Stimulated activated CD4-positive, alpha-beta T cell treated with anti-CD3 and anti-CD28 coated beads, Interleukin-15, amount 100 ng/mL, for 1 hour (primary cell): ENCODE measurements at places on chromosomes 11 and 22.

DNA sequence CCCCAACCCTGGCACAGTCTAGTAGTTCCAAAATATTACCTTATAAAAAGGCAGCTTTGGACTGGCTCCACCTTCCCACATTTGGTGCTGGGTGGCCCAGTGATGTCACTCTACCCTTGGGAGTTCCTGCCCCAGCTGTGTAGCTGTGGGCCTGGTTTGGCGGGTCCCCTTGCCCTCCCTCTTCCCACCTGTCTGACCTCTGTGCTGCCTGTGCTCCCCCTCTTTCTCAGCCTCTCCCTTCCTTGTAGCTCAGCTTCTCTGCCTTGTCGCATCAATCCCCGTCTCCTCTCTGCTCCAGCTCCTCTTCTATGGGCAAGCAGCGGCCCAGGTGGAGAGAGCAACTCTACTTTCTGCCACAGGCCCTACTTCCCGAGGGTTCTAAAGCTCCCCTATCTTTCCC is 54.6 kb downstream of the CHRDL2 start:
- DNase-seq, result no peak

DNA sequence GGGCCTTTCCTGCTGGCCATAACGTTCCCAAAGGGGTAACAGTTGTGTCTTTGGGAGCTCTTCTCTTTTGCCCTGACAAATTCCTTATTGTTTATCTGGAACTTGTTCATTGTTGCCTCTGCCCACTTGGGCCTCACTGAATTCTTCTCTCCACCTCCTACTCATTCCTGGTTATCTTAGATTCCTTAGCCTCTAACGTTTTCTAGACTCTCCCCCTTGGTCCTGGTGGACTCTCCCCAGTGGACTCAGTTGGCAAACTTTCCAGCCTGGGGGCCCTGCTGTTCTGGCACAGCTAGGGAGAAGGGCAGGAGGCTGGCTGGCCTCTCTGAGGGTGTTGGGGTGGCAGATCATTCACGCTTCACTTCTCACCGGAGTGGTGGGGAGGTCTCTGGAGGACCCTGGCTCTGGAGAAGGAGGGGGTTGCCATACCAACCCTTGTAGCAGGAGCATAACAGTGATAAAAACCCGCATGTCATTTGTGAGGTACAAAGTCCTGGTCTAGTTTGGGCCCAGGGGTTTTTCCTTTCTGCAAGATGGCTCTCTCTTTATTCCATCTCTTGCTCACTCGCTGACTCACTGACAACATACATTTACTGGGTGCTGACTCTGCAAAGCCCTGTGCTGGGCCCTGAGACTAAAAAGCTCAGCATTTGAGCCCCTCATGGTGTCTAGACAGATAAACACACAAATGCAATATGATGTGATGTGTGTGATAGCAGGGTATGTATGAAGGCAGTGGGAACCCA is 39.7 kb downstream of the YWHAH start:
- DNase-seq, result no peak

DNA sequence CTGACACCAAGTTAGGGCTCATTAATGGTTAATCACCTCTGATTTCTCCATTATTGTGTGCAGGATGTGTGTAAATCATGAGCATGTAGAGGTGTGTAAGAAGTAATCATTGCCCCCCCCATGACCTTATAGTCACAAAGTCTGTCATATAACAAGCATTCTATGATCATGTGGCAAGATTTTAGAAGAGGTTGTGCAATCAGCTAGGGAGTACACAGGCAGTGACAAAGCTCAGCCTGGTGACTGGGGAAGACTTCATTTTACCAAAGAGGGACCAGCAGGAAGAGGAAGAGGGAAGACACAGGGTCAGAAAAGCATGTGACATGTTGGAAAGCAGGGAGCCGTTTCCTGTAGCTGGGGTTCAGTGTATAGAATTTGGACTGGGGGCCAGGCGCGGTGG is 176.5 kb upstream of the LARGE1 start:
- no peak for DNase-seq

DNA sequence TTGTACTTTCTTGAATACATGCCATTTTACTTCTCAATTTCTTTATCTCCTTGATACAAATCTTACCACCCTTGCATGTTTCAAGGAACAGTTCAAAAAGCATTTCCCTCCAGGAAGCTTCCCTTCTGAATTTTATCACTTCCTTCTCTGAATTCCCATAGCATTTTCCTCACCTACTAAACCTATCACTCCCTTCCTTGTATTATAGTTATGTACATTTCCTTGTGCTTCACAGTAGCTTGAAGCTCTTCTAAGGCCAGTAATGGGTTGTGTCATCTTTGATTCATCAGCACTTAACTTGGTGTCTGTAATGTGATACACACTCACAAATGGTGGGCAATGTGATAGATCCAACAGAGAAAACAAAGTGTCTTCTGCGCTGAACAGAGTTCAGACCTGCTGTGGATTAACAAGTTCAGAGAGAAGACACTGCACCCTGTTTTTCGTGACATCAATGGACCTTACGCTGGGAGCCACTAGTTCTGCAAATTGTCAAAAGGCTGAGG is 127.5 kb downstream of the CCDC81 start:
- DNase-seq, result no peak

DNA sequence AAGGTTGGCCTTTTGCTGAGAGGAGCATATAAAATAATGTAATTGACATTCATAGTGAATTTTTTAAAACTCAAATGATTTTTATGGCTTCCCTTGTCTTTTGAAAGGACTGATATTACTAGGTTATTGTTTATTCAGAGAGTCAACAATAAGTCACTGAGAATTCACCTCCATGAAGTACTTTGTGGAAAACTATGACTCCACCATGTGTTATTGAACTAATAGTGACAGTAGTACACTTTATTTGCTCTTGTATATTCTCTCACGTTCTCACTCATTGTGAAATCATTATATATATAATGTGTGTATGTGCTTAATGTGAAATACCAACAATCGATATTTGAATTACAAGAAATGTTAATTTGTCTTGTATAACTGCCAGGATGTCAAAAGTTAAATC is 267.4 kb upstream of the CCDC179 start:
- DNase-seq, result no peak

DNA sequence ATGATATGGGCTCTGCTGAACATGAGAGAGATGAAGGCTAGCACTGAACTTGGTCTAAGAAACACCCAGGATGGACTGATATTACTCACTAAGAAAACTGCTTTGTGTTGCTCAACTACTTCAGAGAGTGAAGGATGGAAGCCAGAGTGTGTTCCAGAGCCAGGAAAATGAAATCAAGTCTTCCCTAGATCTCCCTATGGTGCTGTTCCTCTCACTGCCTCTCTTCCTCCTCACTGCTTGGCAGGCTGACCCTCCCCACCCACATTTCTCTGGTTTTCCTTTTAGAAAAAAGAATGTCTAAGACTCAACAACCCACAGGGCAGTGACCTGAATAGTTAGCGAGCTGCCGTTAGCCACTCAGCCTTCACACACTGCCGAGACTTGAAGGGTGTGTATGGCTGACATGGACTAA is 65.6 kb downstream of the CCDC81 start:
- DNase-seq, result no peak

- no peak for DNase-seq
Measured at GRCh38 chr11:12800871-12801270, 126.7 kb downstream of the TEAD1 start.

- no peak for DNase-seq
Measured at GRCh38 chr11:9061807-9062206, 29.6 kb downstream of the SCUBE2 start.

DNA sequence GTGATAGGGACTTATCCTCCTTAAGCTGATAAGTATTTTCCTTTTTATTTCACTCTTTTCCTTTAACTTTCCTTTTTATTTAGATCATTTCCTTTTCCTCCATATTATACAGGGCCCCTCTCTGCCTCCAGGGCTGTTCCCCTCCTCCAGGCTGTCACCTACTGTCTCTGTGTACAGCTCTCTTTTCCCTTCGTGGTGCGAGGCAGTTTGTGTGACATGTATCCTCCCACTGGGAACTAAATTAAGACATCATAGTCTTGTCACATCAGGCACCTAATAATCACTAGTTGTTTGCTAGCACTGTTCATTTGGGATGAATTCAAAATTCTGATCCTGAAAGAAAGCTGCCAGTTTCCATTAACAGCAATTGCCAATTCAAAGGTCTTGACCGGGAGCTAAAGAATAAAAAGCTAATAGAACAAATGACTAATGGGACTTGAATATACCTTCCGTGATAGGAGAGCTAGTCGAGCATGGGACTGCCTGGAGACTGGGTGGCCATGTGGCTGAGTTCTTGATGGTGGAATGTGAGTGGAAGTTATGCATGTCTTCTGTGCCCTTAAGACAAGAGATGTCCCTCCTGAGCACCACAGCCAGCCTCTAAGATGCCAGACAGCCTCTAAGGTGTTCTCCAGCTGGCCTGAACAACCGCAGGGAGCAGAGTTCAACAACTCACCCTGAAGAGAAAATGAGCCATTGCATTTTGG is 77.7 kb upstream of the LRRC55 start:
- no peak for DNase-seq

- no peak for DNase-seq
Measured at GRCh38 chr11:77470504-77470903, 3.4 kb downstream of the PAK1 start.

DNA sequence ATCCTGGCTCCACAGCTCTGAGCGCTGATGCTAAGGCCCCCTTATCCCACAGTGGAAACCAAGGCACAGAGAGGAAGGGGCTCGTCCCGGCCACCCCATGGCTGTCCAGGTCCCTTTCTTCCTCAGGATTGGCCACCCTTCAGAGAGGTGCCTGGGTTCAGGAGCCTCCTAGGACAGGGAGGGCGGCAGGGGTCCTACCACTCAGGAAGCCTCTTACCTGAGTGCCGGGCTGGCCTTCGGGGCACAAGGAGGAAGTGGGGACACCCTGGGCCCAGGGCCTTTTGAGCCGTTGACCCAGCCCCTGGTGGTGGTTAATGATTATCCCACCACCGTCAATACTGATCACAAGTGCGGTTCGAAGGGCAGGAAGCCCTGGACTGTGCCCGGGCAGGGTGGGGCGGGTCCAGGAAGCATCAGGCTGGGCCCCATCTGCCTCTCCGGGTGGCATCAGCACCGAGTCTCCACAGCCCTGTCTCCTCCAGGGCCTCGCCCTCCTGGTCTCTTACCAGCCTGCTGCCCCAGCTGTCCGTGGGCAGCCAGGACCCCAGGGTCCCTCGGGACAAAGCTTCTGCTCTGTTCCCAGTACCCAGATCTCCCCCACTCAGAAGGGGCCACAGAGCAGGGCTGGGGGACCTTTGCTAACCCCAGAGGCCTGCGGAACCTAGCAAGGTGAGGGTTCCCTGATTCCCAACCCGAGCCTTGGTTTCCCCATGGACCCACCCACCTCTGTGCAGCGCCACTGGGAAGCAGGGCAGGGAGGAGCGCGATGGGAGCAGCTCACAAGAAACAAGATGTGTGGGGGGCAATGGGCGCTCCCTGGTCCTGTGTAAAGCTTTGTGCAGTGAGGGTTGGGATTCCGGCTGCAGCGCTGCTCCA is 15.0 kb upstream of the EHD1 start:
- DNase-seq, result no peak

- DNase-seq, result no peak
Measured at GRCh38 chr11:8218840-8219239, 44.8 kb downstream of the LMO1 start.
